NCI-H187 treated with DMSO at 0.1 percent for 48 hours (cell line): ENCODE measurements at places on chromosomes 1 and 21.
A peak's percentile ranks its signal among the peaks of the same experiment; 100 is the strongest.

GRCh38 chr1:69230208-69230607, 337.5 kb upstream of the LRRC7 start:
- no peak for DNase-seq

DNA sequence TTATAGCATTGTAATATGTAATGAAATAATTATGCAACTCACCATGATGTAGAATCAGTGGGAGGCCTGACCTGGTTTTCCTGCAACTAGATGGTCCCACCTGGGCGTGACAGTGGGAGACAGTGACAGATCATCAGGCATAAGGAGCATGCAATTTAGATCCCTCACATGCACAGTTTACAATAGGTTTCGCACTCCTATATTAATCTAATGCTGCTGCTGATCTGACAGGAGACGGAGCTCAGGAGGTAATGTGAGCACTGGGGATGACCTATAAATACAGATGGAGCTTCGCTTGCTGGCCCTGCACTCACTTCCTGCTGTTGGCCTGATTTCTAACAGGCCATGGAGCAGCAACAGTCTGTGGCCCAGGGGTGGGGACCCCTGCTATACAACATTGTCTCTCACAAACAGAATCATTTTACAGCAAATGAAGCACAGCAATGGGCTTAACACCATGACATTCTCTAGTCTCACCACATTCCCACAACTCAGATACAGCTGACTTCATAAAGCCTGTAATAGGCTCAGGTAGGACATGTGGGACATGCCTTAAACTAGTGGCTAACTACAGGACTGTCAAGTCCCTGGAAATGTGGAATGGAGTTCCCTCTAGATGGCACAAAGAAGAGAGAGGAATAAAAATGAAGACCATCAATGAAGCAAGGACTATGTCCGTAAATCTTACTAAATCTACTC, 40.7 kb upstream of the SLC5A9 start:
- peak; percentile 53 for DNase-seq

DNA sequence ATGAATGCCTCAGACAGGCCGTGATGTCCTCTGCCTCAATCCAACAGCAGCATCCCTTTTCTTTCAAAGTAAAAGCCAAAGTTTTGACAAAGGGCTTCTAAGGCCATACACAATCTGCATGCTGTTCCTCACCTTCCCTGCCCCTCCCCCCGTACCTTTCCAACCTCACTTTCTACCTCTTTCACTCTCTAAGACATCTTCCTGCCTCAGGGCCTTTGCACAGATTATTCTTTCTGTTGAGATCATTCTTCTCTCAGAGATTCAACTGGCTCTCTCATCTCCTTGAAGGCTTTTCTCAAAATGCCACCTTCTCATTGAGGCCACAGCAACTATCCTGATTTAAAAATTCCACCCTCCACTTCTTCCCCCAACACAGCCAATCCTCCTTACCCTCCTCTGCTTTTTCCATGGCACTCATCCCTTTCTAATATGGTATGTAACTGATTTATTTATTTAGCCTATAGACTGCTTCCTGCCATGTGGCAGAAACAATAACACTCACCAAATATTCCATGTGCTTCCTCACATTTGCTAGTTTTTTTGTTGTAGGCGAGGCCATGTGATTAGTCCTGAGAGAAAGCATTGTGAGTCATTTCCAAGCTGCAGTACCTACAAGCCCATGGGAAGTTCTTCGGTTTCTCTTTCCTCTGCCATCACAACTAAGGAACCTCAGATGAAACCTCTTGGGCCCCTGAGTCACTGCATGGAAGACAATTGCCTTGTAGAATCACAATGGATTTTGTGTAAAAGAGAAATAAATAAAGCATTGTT, 58.7 kb upstream of the GADD45A start:
- DNase-seq, result no peak

- DNase-seq, result no peak
Observed at GRCh38 chr1:22399421-22400091, 52.1 kb upstream of the ZBTB40 start.

DNA sequence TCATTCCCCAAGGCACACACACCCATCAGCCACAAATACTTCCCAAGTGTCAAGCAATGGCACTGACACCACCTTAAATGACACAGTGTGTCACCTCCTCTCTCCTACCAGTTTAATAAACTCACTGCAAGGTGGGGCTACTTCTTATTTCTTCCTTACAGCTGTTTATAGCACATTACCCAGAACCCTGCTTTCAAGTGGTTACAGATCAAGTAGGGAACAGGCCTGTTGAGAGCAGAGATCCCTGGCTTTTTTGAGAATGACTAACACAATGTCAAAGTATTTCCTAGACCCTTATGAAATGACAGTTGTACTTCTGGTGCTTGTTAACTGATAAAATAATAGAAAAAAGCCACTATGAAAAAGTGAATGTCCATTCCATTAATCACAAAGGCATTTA, 19.8 kb downstream of the ZBTB17 start:
- no peak for DNase-seq
